Mammary epithelial cell (primary cell): ENCODE measurements at places on chromosomes 7 and 10. TPM values are rescaled to one million over a fixed set of nuclear protein-coding genes. Genes with fewer than 3 reads are reported as not detected.

The RNF32 gene
- polyA plus RNA-seq, result 1.00 TPM

The ZNF804B gene
- polyA plus RNA-seq, result not detected

The LDB3 gene
- polyA plus RNA-seq, result not detected

The NEBL gene
- polyA plus RNA-seq, result 1.3 TPM

The LAMB1 gene
- polyA plus RNA-seq, result 76.2 TPM

The SPRN gene
- polyA plus RNA-seq, result 0.37 TPM

The PTF1A gene
- polyA plus RNA-seq, result not detected

The MEIG1 gene
- not detected for polyA plus RNA-seq

The PAPOLB gene
- not detected for polyA plus RNA-seq

The DPP6 gene
- polyA plus RNA-seq, result not detected

The FAM13C gene
- 0.40 TPM for polyA plus RNA-seq

The ELOVL3 gene
- 1.2 TPM for polyA plus RNA-seq

The OR2A5 gene
- polyA plus RNA-seq, result not detected

The ARMC3 gene
- polyA plus RNA-seq, result 0.06 TPM

The NKX1-2 gene
- 3.4 TPM for polyA plus RNA-seq
